Skeletal muscle tissue (tissue), 5 donors: ENCODE measurements at places on chromosomes 1 and 21. TPM values are rescaled to one million over a fixed set of nuclear protein-coding genes. Genes with fewer than 3 reads are reported as not detected.

ACTL8 gene
- total RNA-seq: not detected

PIAS3 gene
- total RNA-seq: 5.7 TPM

CRNN gene
- total RNA-seq: not detected

SLC35F3 gene
- 0.52 TPM for total RNA-seq

LCE1C gene
- total RNA-seq: not detected

FCGR2B gene
- 0.52 TPM for total RNA-seq

FAM110D gene
- 1.0 TPM for total RNA-seq

RBBP4 gene
- 104 TPM for total RNA-seq

HMGB4 gene
- total RNA-seq: not detected

FTCD gene
- 0.52 TPM for total RNA-seq

CD160 gene
- total RNA-seq: under 0.01 TPM

LRRC53 gene
- total RNA-seq: not detected

SPRR2G gene
- not detected for total RNA-seq
